ENCODE measurements at places on chromosomes 4 and X.

DNA sequence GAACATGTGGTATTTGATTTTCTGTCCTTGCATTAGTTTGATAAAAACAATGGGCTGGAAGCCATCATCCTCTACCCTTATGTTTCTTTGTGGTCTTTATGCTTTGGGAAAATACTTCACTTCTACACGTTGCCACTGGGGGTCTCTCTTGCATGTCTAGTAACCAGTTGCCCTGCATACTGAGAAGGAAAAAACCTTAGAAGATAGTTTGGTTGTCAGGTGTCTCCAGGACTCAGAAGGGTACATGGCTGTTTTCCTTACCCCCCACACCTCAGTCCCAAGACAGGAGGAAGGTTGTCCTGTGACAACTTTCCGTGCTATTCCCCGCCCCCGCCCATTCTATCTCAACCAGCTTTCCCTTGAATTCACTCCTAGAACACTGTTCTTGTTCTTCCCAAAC lies 62.1 kb upstream of the LANCL3 start:
- no peak for DNase-seq

DNA sequence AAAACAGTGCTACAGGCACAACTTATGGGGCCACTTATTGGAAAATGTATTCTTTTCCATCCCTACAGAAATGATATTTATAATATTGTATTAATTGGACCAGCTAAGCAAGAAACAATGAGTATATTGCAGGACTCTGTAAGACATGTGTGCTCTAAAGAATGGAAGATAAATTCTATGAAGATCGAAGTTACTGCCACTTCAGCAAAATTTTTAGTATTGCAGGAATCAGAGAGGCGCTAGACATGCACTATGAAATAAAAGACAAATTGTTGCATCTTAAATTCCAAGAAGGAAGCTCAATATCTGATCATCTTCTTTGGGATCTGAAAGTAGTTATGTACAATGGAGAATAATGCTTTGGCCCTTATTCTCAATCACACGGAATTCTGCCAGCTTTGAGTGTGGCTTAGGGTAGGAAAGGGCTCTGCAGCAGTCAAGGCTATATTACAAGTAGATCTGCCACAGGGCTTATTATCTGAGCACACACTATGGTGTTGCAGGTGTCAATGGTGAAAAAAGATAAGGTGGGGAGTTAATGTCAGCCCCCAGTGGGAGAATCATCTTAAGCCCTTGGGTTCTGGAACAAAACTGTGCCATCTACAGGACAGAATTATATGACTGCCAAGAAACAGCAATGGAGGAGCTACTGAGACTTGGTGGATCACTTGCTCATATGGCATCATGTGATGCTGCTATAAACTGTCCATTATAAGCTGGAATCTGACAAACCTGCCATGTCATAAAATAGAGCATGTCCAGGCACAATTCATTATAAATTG lies 334.0 kb upstream of the NDST3 start:
- no peak for DNase-seq

DNA sequence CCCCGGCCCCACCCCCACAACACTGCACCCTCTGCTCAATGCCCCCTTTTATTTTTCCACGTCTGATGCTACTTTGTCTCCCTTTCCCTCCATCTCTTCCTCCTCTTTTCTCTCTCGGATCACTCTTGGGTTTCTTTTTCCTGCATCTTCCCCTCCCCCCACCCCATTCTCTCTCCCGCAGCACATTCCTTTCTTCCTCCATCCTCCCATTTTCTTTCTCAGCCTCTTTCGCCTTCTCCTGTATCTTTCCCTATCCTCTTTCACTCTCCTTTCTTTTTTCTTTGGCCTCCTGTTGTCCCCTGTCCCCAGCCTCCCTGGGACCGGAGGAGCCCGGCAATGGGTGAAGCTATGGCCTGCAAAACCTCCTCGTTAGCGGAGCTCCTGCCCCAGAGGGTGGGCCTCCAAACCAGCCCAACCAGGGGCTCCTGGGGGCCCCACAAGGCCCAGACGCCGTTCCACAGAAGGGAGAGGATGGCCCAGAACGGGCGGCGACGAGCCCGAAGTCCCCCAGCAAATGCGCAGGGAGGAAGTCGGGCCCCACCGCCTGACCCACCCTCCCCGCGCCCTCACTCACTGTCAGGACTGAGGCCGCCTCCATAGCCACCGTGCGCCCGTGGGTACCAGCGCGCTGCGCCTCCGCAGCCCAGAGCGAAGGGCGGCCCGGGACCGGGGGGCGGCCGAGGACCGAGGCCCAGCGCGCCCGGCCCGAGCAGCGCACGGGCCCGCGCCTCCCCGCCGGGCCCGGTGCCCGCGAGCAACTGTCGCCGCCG lies 807 bp downstream of the HMX1 start:
- DNase-seq = no peak

- no peak for DNase-seq
Measured at GRCh38 chrX:109997786-109998452, 5.0 kb upstream of the TMEM164 start.

GRCh38 chr4:35548921-35549320 lies 695.4 kb downstream of the ARAP2 start:
- DNase-seq = no peak

Data from stimulated activated CD8-positive, alpha-beta memory T cell treated with anti-CD3 and anti-CD28 coated beads, Interleukin-4, amount 100 ng/mL, for 24 hours (primary cell).